ENCODE measurements at places on chromosomes 3 and 15.

DNA sequence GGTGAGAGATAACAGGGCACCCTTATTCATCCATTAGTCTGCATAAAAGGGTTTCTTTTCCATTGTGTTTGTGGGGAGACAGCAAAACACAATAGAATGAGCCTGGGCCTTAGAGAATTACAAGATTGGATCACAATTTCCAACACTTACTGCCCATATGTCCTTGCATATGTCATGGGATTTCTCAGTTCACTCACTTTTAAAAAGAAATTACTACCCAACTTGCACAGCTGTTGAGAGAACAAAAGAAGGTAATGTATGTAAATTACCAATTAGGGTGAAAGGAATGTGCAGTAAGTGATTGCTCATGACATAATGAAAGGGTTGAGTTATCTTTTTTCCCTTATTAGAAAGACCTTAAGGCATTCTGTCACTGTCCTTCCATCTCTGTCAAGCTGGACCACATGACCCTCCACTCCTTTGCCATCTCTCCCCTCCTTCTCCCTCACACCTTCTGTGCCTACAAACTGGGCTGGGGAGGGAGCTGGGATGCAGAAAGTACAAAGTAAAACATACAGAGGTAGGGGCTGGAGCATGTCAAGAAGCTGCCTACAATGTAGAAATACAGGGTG lies 244.2 kb downstream of the ZMAT3 start:
- DNase-seq, result no peak

GRCh38 chr15:96296264-96296663 lies 34.2 kb upstream of the NR2F2 start:
- DNase-seq, result no peak

GRCh38 chr3:162302983-162303624 lies 806.5 kb downstream of the OTOL1 start:
- no peak for DNase-seq

- no peak for DNase-seq
Measured at GRCh38 chr15:69818529-69818928, 279.2 kb downstream of the TLE3 start.

GRCh38 chr3:185583925-185584324 lies 2.2 kb upstream of the SENP2 start:
- no peak for DNase-seq

- no peak for DNase-seq
Measured at GRCh38 chr3:188916934-188917401, 254.8 kb upstream of the TPRG1 start.

- no peak for DNase-seq
Measured at GRCh38 chr3:195752546-195753331, 32.0 kb downstream of the MUC20 start.

DNA sequence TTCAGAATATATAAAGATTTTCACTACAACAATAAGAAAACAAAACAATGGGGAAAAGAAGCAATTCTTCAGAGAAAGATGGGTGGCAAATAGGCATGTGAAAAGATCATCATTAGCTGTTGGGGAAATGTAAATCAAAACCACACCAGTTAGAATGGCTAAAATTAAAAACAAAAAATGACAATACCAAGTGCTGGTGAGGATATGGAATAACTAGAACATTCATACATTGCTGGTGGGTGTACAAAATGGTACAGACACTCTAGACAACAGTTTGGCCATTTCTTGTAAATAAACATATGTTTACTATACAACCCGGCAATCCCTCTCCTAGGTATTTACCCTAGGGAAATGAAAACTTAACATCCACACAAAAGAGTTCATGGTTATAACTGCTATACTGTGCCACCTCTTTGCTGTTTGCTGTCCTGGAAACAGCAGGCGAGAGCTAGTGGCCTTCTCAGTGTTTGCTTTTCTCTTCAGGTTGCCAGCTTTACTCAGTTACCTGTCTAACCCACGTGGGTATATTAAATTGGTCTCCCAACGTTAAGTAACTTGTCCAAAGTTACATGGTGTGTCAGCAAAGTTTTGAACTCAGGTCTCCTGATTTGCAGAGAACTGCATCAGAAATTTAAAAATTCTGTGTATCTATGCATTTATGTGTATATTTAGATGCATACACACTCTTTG lies 4.6 kb upstream of the NIT2 start:
- DNase-seq, result no peak

DNA sequence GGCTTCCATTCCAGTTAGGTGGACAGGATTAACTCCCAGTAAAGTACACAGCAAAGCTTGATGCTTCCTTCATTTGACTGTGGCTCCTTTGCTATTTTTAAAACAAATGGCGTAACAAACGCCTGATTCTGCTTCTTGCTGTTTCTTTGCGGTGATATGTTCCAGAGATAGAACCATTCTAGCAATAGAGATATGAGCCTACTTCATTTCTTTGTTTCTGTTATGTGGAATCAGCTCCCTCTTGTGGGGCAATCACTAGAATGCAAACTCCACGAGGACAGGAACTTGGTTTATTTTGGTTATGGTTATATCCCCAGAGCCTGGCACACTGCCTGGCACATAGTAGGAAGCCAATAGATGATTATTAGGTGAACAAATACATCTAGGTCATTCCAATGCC lies 122.6 kb upstream of the SLC6A11 start:
- DNase-seq, result no peak

- DNase-seq, result no peak
Measured at GRCh38 chr3:133703915-133704314, 42.2 kb upstream of the TOPBP1 start.

DNA sequence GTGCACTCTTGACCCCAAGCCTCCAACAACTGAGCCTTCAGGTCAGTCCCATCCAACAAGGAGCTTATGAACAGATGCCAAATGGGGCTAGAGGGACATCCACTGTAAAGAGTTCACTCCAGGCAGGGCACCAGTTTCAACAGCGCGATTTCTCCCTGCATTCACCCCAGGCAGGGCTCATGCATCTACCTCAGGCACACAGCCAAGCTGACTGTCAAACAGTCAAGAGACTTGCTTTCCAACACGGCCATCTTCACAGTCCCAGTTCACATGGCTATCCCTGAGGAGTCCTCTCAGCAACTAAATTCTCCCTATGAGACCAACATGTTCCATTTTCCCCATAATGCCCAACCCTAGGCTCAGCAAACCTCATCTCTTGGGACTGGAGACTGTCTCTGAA lies 17.7 kb downstream of the SLC25A20 start:
- no peak for DNase-seq

GRCh38 chr3:22349215-22349851 lies 598.3 kb upstream of the ZNF385D start:
- no peak for DNase-seq

Data from MM.1S (cell line).